ENCODE measurements at places on chromosomes 13 and 19. TPM values are rescaled to one million over a fixed set of nuclear protein-coding genes. Genes with fewer than 3 reads are reported as not detected.
A peak's percentile ranks its signal among the peaks of the same experiment; 100 is the strongest.

IRGC gene
- total RNA-seq, result not detected

TNFSF13B gene
- 5.6 TPM for total RNA-seq

UNC13A gene
- 0.49 TPM for total RNA-seq

KCNRG gene
- total RNA-seq, result 1.4 TPM

IGFL3 gene
- not detected for total RNA-seq

ZNF578 gene
- 3.5 TPM for total RNA-seq

TLE6 gene
- 0.18 TPM for total RNA-seq

LIM2 gene
- not detected for total RNA-seq

CKM gene
- not detected for total RNA-seq

GRCh38 chr13:77521595-77522367, 13.7 kb upstream of the SCEL start:
- DNase-seq, result peak; percentile 38

DNA sequence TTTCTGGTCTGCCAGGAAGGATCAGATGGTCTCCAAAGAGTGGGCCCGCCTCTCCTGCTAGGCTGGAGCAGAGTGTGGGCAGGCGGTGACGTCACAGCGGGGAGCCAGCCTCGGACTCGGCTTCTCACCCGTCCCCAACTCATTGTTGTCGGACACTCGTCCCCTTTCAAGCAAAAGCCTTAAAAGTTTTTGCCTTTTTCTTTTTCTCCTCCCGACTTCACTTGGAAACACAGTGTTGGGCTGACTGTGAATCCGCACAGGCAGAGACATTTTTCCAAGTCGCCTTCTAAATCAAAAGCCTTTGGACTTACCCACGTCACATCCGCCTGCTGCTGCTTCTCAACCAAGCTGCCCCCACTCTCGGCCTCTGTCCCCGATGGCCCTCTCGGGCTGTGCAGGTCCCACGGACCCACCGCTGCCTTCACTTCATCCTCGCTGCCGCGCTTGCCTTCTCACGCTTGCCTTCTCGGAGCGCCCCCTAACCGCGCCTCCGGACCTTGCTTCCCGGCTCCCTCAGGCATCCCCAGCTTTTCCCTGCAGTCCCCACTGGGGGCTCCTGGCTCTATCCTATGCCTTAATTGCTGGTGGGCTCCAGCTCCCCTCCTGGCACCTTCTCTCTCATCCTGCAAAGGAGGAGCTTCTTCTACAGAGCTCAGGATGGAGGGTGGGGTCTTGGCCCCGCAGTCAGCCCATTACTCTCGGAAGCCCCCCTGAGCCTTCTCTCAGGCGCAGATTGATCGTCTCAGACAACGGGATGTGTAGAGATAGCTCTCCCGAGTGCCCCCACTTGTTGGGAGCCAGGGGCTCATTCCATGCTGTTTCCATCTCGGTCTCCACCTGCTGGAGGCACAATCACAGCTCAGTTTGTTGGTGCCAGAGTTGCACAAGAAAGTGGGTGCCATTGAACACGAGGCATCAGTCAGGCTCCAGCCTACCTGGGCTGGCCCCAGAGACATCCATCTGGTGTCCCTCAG, 3.9 kb upstream of the ZNF135 start:
- no peak for DNase-seq

DNA sequence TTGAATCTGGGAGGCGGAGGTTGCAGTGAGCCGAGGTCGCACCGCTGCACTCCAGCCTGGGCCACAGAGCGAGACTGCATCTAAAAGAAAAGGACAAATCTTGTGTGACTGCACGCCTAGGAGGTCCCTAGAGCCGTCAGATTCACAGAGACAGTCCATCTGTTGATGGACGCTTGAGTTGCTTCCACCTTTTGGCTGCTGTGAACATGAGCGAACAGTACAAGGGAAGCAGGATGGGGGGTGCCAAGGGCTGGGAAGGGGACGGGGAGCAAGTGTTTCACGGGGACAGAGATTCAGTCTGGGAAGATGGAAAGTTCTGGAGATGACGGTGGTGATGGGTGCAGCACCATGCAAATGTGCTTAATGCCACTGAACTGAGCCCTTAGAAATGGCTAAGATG, 78.7 kb downstream of the GNG7 start:
- no peak for DNase-seq

DNA sequence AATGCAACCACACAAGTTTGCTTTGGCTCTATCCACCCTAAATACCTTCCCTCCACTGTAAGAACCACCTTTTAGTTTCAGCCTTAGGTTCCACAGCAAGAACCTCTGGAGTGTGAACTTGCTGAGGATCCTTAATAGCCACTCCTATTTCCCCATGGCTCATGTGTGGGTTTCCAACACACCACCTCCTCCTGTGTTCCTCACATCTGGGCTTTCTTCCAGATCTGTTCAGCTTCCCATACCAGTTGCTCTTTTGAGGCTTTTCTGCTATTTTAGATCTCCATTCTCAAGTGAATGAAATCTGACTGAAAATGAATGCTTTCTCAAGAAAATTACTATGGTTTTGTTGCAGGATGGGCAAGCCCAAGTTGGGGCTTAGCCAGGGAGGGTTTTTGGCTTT, 104.8 kb upstream of the MIR17HG start:
- no peak for DNase-seq

DNA sequence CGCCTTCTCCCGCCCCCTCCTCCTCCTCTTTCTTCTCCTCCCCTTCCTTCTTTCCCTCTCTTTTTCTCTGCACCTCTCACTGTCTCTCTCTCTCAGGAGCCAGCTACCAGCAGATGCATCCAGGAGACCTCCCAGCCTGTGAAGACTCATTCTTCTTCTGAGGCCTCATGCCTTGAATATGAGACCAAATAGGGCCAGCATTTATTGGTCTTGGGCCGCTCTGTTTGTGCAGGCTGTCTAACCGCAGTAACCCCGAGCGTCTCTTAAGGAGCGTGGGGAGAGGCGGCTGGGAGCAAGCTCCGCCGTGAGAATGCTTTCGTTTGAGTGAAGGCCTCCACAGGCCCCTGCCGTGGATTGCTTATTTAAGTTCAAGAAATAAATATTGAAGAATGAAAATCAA, 167.0 kb downstream of the NUFIP1 start:
- no peak for DNase-seq

DNA sequence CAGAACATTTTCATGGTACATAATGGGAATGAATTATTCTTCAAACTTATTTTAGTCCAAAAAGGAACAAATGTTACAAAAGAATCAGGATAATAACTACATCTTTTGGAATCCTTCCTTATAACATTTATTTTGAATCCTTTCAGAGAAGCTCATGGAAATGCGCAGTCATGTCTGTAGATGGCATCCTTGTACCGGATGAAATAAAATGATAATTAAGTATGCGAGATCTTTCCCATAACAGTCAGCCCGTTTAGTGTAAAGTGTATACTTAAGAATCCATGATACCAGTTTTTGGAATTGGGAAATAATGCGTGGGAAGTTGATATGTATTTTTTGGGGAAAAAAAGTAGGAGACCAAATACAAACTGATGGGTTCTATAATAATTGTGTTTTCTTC, 418.8 kb downstream of the GPC5 start:
- DNase-seq, result peak; percentile 28

DNA sequence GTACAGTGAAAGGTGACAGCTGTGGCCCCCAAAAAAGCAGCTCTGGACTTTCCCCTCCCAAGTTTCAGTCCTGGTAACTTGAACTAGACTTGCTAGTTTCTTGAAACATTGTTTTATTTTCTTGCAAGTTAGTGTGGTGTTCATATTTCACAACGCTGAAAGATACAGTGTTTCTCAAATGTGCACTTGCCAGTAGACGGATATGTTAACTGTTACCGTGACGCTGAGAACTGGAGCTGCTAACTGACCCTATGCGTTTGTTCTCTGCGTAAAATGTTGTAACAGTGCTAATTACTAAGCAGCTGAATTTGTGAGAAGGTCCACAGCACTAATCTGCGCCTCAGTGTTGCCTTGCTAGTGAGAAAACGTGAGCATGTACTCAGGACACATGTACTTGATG, 79.6 kb downstream of the GGACT start:
- no peak for DNase-seq

DNA sequence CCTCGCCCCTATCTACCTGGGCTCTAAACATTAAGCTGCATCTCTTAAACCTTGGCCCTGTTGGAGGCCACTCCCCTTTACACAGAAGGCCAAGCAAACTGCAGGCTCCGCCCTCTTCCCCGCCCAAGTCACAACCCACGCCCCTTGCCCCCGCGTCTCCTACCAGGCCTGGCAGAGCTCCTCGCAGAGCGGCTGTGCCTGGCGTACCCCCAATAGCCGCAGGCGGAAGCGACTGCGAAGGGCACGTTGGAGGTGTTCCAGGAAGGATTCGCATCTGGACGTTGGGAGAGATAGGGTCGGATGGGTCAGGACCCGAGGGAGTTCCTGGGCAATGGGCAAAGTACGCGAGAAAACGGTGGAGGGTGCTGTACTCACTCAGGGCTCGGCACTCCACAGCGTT, 5.9 kb downstream of the RTBDN start:
- DNase-seq, result no peak

GRCh38 chr13:102839462-102839861, 6.4 kb upstream of the ERCC5 start:
- peak; percentile 67 for DNase-seq

- no peak for DNase-seq
These were observed 59.8 kb upstream of the RFC3 start for GRCh38 chr13:33758113-33758512.

- DNase-seq, result no peak
These were observed 2.9 kb downstream of the PLEKHG2 start for GRCh38 chr19:39415111-39416046.

DNA sequence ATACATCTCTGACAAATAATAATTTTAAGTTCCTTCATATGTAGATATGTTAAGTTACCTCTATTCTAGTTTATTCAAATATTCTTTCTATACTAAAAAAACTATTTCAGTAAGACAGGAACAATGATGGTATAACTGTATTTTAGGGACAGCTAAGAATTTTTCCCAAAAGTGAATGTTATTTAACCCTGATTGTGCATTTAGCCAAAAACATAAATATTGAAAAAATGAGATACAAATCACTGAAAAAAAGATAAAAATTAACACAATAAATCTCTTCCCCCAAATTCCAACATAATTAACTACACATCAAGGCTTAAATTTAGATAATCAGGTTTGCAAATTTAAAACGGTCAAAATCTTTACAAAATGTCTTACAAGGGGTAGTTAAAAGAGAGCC, 58.1 kb downstream of the KCNRG start:
- DNase-seq, result peak; percentile 32

DNA sequence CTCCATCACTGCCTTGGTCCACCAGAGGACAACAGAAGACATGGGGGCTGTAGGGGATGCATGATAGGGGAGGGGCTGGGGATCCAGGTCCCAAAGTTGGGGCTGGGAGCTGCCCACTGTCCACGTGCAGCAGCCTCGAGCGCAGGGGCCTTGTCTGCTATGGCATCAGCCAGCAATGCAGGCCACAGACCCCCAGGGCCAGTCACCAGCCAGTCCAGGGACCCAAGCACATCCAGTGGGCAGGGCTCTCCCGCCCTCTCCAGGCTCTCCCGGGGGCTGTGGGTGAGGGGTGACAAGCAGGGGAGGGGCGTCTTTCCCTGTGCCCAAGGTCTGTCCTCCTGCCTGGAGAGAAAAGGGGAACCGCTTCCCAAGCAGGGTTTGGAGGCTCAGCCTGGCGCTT, 32.8 kb downstream of the PEPD start:
- no peak for DNase-seq

DNA sequence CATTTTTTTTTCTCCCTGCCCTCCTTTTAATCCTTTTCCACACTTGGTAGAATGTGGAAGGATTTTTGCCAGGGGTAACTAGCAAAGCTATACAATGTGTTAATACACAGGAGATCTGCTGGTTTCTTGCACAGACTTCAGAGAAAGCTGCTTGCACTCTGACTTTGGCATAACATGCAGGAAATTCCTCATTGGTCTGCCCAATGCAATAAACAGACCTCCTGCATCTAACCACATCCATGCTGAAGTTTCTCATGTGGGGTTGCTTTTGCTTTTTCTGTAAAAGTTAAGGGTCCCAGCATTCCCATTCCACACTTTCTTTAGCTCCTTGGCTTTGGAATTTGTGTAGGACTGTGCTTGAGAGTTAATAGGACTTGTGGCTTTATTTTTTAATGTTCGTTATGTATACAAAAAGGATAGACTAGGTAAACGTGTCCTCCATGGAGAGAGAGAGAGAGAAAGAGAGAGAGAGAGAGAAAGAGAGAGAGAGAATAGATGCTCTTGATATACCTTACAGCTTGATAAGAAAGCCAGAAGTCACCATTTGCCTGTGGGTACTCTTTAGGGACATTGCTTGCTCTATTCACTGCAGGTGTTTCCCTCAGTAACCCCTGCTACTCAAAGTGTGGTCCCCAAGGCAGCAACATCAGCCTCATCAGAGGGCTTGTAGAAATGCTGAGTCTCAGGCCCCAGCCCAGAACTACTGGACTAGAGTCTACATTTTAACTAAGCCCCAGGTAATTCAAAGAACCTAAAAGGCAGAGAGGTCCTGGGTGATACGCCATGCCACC, 170.5 kb downstream of the SHISA2 start:
- DNase-seq, result no peak

- no peak for DNase-seq
These were observed 2.3 kb downstream of the NOVA2 start for GRCh38 chr19:45971260-45971902.

DNA sequence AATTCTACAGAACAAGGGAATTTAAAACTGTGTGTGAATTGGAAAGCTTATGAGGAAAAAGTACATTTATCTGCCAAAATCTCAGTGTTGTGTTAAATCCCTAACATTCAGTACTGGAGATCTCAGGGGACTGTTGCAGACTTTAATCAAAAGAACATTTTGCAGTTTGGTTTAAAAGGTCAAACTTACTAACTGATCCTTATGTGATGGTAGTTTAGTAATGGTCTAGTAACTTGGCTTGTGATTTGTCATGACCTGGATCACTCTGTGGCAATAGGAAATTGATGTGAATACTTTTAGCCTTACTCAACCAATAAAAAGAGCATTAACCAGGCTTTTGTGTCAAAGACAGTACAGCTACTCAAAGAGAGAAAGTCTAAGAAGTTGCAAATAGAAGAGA, 862.1 kb upstream of the MIR17HG start:
- peak; percentile 93 for DNase-seq

DNA sequence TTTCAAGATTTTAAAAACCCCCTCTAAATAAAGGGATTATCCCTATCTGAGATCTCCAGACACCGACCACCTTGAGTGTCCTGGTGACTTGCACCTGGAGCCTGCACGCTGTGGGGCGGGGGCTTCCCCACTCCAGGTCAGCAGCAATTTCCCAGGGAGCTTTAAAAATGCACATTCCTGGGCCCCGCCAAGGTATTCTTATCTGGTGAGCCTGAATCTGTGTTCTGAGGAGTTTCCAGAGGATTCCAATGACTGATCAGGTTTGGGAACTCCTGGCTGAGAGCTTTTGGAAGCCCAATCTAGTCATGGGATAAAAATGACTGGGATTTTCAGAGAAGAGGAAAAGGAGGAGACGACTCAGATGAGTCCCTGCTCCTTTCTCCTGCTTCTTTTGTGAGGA, 66.1 kb downstream of the FGF9 start:
- no peak for DNase-seq
